Stimulated activated CD4-positive, alpha-beta T cell treated with anti-CD3 and anti-CD28 coated beads, Interleukin-1b, Interleukin-23, amount 100 ng/mL, for 48 hours (primary cell): ENCODE measurements at places on chromosomes 11 and 22.

DNA sequence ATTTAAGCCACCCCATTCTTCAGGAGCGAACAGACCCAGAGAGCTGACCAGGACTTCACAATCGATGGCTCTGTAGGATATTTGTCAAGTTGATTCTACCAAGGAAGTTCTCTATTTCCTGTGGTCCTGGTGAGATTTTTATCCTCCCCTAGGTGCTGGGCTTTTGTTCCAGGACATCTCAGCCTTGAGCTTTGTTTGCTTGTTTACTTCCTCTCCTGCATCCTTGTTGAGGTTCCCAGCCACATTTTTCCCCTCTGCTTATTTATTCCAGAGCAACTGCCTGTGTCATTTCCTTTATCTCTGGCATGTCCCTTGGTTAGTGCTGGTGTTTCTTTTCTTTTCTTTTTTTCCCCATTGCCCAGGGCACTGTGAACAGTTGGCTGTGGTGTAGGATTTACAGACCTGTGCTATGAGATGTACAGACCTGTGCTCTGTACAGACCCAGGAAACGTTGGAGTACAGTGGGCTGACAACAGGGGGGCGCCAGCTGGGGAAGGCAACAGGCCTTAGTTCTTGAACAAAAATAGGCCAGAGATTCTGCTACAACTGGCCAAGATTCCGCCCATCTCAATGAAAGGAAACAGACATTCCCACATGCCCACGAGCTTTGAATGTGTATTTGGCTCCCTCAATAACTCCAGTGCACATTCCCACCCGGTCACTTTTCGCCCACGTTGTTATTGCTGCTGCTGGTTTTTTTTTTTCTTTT lies 235.9 kb upstream of the DDI1 start:
- DNase-seq = no peak

- no peak for DNase-seq
Observed at GRCh38 chr11:73017024-73017751, 124.9 kb downstream of the FCHSD2 start.

DNA sequence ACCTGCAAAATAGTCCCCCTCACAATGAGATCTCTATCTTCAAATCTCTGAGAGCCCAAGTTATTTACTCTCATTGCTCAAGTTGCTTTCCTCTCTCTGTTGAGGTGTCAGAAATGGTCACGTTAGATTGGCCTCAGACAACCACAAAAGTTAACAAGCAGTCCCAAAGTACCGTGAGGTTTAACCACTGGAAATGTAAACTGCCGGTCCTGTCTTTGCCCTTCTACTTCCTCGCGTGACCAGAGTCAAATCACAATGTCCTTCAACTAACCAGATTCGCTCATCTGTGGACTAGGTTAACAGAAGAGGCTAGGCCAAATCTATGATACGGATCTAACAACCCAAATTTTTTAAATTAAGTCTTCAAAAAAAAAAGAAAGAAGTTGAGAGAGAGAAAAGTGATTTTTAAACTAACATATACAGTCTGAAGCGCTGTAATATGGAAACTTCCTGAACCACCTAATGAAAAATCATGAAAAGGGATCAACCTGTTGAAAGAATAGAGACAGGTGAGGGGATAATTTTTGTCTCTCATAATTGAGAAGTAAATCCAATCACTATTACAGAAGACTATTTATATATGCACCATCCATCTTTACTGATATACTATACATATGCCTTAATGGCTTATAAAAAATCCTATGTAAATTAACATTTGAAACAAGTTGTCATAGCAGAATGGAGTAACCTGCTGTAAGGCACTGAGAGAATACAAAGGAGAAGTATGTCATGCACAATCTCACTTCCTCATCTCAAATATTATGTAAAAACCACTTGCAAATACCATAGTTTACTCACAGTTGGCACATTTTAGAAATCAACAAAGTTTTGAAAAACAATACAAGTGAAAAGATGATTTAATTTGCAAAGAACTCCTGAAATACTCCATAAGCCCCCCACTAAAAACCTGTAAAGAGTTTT lies 3.3 kb upstream of the JAML start:
- DNase-seq = no peak

DNA sequence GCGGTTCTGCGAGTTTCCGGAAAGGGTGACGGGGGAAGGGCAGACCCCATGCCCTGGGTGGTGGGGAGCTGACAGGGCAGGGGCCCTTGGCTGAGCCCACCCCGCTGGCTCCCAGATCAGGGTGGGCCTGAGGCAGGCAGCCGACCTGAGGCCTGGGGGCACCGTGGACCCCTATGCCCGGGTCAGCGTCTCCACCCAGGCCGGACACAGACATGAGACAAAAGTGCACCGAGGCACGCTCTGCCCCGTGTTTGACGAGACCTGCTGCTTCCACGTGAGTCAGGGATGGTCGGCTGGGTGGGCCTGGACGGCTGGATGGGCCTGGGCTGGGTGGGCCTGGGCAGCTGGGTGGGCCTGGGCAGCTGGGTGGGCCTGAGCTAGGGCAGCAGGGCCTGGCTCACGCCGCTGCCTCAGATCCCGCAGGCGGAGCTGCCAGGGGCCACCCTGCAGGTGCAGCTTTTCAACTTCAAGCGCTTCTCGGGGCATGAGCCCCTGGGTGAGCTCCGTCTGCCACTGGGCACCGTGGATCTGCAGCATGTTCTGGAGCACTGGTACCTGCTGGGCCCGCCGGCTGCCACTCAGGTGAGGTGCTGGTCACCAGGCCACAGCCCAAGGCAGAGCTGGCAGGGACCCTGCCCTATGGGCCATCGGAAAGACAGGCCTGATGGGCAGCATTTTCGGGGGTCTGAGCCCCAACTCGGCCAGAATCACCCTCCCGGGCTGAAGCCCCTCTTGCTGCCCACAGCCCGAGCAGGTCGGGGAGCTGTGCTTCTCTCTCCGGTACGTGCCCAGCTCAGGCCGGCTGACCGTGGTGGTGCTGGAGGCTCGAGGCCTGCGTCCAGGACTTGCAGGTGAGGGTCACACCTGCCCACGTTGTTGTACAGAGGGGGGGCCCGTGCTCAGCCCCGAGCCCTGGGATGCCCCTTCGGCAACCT lies 1.5 kb downstream of the SYT8 start:
- DNase-seq = no peak

DNA sequence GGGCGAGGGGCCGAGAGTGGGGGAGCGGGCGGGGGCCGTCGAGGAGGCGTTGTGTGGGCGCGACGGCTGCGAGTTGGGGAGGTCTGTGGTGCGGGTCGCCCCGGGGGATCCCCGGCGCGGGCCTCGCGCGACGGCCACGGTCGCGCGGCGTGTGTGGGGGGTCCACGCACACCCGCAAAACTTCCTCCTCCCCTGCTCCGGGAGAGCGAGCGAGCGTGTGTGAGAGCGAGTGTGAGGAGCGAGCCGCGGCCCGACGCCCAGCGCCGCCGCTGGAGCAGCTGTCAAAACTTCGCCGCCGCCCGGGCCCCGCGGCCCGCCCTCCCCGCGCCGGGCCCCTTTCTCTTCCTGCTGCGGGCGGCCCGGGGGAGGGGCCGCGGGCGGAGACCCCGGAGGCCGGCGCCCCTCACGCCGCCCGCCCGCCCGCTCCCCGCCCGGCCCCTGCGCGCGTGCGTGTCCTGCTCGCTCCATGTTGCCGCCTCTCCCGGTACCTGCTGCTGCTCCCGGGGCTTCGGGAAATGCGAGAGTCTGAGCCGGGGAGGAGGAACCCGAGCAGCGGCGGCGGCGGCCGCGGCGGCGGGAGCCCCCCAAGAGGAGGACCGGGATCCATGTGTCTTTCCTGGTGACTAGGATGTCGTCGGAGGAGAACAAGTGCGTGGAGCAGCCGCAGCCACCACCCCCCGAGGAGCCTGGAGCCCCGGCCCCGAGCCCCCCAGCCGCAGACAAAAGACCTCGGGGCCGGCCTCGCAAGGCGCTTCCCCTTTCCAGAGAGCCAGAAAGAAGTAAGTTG lies 9.0 kb upstream of the CCT8L2 start:
- no peak for DNase-seq
